ENCODE measurements at places on chromosomes 6 and 20.

GRCh38 chr6:73451223-73452106 lies 632 bp downstream of the CGAS start:
- DNase-seq, result peak; percentile 27

DNA sequence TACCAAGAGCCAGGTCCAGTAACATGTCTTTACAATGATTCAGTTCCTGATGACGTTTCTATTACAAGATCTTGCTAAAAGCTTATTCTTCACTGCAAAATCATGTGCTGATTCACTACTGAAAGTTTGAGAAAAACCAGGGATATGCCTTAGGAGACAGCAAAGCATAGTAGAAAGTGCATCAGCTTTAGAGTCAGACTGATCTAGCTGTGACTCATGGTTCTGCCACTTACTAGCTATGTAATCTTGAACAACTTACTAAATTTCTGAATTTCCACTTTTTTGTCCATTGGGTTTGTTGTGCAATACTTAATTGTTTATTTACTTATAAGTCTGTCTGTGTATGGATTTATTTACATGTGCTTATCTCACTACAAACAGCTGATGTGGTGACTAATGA lies 198.5 kb upstream of the RSPO3 start:
- DNase-seq, result peak; percentile 82

GRCh38 chr6:152225241-152225934 lies 411.8 kb downstream of the SYNE1 start:
- DNase-seq, result no peak

DNA sequence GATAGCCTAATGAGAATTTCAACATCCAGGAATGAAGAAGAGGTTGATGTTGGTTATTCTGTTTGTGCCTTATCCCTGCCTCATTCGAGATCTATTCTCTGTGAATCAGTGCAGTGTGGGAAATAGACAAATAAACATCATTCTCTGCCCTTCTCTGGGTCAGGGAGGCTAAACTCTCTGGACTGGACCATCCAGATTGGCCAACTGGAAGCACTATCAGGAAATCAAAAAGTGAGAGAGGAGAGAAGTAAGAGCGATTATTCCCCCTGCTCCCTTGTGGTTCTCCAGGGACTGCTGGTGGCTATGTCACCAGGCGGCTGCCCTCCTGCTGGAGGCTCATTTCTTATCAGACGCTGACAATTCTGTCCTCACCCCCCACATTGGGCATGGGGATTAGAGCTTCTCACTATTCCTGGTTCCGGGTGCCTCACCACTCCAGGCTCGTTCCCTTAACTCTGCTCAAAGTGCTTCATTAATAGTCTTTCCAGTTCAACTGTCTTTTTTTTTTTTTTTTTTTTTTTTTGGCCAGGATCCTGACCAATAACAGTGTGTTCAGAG lies 201.7 kb upstream of the RREB1 start:
- no peak for DNase-seq

DNA sequence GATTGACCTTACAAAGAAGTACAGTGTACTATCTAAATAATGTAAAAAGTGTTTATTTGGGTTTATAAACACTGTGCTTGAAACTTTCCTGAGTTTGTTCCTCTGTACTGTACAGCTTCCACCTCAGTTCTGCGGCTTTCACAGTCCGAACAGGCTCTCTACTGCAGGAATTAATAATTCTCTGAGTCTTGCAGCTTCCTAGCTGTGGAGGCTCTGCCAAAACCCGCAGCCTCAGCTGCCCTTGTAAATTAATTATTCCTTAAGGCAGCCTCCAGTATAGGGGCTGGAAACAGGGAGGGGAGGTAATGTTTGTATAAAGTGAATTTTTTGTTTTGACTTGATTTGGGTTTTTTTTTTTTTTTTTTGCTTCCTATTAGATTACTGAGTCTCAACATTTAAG lies 19.2 kb downstream of the TSPYL4 start:
- DNase-seq, result no peak

DNA sequence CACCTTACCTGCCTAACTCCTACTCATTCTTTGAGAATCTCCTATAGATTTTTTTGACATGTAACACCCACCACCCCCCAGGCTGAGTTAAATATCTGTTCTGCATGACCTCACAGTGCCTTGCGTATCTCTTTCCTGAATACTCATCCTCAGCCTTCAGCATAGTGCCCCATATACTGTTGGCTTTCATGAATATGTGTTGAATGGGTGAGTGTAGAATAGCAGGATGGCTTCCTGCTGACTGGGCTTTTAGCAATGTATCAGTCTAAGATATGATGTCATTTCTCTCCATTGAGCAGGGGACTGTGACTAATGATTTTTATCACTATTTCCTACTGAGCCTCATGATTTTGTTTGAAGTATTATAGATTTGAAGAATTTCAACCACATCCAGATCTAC lies 361.6 kb upstream of the MARCKS start:
- peak; percentile 38 for DNase-seq

- no peak for DNase-seq
These were observed 19.0 kb downstream of the REM1 start for GRCh38 chr20:31494131-31494530.

DNA sequence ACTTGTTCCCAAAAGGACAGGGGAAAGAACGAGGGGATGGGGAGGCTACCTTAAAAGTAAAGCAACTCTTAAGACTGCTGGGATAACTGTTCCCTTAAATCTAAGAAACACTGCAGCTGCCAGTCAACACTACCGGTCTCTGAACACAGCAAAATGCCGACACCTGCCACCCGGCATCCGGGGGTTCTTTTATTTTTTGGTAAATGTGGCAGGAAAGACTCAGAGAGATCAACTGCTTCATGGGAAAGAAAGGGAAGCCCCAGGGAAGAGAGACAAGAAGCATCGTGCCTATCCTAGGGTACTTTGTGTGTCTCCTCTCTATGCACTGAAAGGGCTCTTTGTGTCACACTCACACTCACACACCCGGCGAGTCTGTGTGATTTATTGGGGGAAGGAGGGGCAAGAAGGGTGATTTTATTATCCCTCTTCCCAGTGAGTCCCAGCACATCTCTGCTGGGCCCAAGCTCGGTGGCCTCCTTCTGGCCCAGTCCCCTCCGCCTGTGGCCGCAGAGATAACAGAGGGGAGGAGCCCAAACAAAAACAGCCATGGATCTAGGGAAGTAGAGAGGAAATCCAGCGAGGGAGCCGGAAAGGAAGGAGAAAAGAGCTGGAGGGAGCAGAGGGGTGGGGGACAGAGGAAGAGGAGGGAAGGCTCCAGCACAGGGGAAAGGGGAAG lies 1.4 kb downstream of the FYN start:
- peak; percentile 70 for DNase-seq

- DNase-seq, result no peak
These were observed 19.3 kb downstream of the TOP1 start for GRCh38 chr20:41047975-41048305.

DNA sequence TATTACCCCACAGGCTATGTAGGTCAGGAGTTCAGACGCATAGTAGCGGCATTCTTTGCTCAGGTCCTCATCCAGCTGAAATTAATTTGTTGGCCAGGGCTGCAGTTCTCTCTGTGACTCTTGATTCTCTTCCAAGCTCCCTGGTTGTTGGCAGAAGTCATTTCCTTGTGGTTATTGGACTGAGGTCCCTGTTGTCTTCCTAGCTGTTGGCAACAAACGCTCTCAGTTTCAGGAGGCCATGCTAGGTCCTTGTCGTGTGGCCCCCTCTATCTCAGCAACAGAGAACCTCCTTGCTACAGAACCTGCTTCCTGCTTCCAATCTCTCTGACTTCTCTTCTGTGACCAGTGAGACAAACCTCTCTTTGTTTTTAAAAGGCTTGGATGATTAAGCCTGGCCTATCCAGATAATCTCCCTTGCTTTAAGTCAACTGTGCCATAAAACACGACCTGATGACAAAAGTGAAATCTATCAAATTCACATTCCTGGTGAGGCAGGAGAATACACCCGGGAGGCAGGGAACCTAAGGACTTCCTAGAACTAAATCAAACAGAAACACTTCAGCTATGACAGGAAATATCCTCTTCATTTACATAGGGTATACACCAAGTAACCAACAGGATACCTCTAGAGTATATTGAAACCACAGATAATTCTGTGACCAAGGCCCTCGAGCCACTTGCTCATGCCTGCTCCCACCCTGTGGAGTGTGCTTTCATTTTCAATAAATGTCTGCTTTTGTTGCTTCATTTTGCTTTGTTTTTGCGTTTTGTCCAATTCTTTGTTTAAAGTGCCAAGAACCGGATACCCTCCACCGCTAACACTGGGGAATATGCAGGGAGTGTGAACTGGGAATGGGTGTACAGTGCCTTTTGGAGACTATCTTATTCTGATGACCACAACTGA lies 196.0 kb downstream of the BTBD3 start:
- no peak for DNase-seq

GRCh38 chr6:26420688-26421171 lies 18.7 kb downstream of the BTN3A1 start:
- peak; percentile 46 for DNase-seq

DNA sequence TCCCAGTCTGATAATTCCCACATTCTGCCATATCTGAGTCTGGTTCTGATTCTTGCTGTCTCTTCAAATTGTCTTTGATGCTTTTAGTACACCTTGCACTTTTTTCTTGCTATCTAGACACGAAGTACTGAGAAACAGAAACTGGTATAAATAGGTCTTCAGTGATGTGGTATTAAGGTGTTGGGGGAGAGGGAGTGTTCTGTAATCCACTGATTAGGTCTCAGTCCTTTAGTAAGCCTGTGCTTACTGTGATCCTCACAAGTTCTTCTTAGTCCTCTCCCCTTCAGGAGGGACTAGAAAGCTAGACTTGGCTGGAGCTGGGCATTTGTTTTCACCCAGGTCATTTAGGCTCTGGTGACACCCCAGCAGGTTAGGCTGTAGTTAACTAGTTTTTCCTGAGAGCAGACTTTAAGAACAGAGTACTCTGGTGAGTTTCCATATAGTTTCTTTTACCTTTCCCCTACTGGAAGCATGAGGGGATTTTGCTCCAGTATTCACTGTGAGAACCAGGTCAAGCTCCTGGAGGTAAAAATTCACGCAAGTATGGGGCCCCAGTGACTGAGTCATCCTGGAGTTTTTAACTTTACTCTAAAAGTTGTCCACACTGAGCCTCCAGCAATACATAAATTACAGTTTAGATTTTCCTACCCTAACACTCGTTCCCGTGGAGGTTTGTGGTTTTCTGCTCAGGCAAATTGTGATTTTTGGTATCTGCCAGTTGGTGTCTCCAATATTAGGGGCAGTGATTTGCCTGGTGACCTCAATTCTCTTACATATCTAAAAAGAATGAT lies 154.6 kb downstream of the CDKAL1 start:
- no peak for DNase-seq

GRCh38 chr6:43825187-43826115 lies 55.4 kb downstream of the VEGFA start:
- no peak for DNase-seq

DNA sequence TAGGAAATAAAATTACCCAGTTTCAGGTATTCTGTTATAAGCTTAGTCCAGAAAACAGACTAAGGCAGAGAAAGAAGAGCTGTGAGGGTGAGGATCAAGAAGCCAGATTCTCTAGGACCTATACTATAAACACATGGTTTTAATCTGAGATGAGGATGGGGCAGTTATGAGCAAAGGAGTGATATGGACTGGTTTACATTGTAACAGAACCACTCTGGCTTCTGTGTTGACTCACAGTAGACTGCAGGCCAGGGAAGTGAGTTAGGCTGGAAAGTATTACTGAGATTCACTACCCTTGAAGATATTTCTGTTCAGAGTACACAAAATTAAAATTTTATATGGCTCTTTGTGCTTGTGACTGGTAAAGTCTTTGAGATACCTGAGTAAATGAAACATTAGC lies 3.2 kb upstream of the RWDD1 start:
- DNase-seq, result no peak

DNA sequence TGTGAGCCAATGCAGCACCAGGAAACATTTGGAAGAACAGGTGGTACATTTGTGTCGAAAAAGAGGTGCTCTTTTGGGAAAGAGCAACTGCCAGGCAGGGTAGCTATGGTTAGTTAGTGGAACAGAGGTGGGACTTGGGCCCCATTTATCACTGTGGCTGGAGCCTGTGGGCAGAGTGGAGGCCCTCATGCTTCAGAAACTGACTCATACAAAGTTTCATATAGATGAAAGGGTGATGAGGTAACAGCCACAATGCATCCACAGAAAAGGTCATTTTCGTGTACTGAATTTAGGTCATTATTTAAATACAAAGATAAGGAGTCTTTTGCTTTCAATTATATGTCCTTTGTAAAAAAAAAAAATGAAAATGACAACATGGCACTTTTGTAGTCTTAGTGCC lies 76.4 kb upstream of the HS3ST5 start:
- no peak for DNase-seq
